NCI-H1105 treated with DMSO at 0.1 percent for 48 hours (cell line): ENCODE measurements at places on chromosomes 13 and 19.
A peak's percentile ranks its signal among the peaks of the same experiment; 100 is the strongest.

DNA sequence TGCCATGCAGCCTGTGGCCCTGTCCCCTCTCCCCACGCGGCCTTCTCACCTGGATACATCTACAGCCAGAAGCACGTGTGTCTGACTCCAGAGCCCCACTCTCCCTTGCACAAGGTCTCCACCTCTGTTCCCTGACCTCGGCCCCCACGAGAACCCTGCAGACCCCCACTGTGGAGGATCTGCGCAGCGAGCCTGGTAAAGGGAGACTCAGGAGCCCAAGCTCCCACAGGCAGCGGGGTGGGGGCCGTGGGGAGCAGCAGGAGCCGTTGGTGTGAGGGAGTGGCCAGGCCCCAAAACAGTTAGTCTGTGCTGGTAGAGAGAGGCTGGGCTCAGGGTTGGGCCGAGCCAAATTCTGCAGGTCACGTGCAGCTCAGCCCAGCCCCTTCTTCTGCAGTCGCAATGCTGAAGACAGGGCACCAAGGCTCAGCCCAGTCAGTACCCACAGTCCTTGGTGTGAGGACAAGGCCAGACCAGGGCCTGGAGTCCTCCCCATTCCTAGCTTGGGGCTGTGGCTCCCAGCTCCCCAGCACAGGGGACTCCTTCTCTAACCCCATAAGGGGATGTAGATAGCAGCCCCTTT, 28.7 kb upstream of the SLC7A10 start:
- no peak for DNase-seq

DNA sequence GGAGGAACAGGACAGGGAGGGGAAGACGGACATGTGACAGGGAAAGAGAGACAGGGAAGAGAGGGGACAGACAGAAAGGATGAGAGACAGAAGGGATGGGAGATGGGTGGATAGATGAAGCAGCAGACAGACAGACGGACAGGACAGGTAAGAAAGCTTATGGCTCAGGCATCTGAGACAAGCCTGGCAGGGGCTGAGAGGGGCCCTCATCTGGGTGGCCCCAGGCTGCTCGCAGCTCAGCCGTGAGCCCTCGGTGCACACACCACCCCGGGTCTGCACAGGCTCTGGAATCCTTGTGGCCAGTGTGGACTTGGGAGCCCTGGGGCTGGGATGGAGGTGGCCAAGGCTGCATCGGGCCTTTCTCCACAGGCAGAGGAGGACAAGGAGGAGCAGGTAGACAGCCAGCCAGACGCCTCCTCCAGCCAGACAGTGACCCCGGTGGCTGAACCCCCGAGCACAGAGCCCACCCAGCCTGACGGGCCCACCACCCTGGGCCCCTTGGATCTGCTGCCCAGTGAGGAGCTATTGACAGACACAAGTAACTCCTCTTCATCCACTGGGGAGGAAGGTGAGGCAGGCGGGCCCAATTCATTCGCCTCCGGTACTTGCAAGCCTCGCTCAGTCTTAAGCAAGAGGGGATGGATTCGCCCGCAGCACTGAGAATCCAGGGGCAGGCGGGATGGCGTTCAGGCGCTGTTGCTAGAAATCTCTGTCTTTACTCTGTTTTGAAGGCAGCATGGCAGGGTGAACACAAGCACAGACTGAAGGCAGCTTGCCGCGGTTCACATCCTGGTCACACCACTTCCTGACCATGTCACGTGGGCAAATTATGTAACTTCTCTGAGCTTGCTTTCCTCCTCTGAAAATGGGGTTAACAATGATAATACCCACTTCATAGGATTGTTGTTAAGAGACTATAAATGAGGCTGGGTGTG, 14.0 kb downstream of the GRAMD1A start:
- DNase-seq: no peak

DNA sequence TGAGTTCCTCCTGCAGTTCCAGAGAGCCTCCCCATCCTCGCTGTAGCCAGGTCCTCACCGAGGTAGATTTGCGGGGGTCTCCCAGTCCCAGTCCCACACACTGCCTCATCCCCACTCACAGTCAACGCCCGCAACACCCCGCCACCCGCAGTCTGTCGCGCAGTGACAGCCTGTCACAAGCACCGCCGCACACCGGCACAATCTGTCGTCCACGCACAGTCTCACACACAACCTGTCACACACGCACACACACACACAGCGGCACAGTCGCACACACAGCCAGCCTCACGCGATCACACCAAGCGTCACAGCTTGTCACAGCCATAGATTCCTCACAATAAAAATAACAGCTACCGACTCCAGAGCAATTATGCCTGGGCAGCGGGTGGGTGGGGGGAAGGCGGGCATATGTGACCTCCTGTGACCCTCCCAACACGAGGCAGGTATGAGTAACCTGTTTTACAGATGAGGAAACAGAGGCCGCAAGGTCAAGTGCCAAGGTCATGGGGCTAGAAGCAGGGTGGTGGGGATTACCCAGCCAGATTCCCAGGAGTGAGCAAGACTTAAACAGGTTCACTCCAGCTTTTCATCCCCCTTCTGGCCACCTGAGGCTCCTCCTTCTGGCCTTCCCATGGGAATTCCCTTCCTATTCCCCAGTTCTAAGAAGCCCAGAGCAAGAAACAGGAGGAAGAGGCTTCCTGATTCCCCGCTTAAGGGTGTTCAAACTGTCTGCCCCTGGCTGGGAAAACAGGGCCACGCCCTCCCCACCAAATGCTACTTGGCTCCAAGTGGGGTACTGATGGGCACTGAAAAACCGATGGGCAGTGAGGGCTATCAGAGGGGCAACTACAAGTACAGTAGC, 13.9 kb downstream of the NFIX start:
- DNase-seq: no peak

DNA sequence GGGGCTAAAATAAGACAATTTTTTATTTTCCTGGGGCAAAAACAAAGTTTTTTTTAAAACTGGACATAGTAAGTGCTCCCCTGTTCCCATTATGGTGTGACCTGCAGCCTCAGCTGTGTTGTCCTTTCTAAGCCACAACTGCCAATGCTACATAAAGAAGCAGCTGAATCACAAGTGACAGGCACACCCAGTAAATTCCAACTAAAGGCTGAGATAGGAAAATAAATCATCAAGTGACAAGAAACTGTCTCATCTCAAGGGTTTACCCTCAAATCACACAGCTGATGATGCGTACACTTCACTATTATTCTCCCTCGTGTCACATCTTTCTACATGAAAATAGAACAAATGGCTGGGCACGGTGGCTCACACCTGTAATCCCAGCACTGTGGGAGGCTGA, 28.7 kb downstream of the STK24 start:
- no peak for DNase-seq

DNA sequence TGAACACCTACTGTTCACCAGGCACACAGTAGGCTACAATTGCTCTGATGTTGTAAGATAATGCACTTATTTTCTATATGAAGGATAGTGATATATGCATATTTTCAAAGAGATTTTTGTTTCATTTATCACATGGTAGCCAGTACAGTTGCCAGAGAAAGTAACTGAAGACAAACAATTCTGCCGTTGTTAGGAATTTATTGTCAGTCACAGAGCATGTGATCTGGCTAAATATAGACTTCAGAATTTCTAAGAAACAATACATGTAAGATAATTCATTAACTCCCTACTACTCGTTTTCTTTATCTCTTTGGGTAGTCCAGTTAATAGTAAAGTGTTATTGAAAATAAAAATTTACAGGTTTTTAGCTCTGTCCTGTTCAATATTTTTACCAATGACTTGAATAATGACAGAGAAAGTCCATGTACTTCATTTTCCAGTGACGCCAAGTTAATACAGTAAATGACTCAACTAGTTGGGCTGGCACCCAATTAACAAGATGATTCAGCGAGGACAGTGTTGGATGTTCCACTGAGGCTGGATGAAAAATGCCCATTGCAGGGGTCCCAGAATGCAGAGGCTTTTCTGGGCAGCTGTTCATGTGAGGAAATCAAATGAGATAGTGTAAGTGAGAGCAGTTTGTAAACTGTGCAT, 35.6 kb downstream of the GJA3 start:
- DNase-seq: no peak

- no peak for DNase-seq
Measured at GRCh38 chr13:107817647-107818287, 397.6 kb downstream of the LIG4 start.

- no peak for DNase-seq
Measured at GRCh38 chr19:7600721-7601120, 5.1 kb downstream of the CAMSAP3 start.

GRCh38 chr19:48798937-48799336, 11.9 kb downstream of the BCAT2 start:
- no peak for DNase-seq

GRCh38 chr13:23876265-23876664, 12.9 kb downstream of the MIPEP start:
- no peak for DNase-seq

- peak; percentile 84 for DNase-seq
Measured at GRCh38 chr19:14433554-14434501, 722 bp downstream of the PKN1 start.

DNA sequence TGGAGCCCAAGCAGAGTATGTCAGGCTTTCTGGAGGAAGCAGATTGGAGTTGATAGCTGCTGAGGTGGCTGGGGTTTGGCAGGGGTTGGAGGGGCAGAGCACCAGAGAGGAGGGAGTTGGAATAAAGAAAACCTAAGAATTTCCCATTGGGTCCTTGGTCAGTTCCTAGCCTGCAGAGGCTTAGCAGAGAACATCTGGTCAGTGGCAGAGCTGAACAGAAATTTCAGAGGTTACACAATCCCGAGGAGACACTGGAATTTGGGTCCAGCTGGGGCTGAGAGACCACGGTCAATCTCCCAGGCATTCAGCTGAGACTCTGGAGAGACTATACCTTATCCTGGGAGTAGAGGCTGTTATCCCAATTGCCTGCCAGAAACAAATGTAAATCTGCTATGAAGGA, 84.4 kb downstream of the DPY19L3 start:
- DNase-seq: no peak

- no peak for DNase-seq
Measured at GRCh38 chr13:30303269-30303668, 4.1 kb downstream of the KATNAL1 start.

- peak; percentile 82 for DNase-seq
Measured at GRCh38 chr19:5086725-5087439, 118.0 kb downstream of the KDM4B start.

GRCh38 chr13:30648522-30649012, 30.8 kb downstream of the USPL1 start:
- DNase-seq: no peak

DNA sequence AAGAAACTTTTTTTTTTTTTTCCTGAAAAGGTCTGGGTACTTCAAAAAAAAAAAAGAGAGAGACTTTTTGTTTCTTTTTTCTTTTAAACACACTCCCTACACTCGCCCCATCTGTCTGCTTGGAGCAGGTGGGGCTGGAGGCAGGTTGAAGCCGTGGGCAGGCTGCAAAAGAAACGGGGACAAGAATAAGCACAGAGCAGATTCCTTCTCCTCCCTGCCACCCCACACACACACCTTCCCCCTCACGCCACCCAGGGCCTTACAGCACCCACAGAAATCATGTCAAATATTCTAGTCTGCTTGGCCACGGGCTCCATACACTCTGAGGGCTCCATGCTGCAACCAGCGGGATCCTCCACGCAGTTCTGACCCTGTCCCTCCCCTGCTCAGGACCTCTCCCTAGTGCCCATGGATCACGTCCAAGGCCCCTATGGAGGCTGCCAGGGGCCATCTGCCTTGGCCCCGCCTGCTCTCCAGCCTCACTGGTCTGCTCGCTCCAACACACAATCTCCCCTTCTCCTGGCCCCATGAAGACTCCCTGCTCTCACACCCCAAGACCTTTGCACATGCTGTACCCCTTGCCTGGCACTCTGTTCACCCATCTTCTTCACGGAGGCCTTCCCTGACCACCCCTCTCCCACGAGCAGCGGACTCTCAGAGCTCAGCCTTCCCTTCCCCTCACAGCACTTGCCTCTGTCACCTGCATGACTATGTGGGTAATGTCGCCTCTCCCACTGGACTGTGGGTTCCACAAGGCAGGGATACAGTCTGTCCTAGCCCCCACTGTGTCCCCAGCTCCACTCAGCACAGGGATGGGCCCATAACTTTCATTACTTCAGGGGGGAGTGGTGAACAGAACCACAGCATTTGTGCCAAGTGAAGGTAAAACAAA, 11.4 kb downstream of the AKT2 start:
- no peak for DNase-seq

DNA sequence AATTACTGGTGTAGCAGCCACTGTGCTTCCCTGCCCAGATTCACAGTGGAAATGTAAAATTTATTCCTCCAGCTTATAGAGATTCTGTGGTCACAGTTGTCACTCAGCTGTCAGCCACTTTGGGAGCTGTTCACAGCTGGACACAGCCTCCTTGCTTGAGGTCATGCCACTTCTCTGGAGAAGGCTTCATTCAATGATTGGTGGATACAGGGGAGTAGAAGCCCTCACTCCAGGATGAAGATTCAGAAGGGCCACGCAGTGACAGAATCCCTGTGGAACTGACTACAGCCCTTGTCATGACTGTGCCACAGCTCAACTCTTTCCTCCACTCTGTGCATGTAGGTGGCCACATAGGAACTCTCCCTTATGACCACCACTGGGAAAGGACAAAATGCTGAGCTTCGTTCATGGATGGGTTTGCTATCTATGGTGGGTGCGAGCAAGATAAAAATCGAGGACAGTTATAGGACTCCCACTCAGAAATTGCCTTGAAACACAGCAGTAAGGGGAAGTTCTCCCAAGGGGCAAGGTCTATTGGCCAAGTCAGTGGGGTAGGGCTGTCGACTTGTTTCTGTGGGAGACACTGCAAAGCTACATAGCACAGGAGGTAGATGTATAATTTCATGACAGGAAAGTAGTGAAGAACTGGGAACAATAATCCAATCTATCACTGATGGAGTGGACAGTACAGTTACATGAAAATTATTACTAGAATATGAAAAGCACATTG, 98.7 kb downstream of the CCNA1 start:
- DNase-seq: no peak

GRCh38 chr19:11257846-11258380, 4.4 kb downstream of the DOCK6 start:
- DNase-seq: no peak

DNA sequence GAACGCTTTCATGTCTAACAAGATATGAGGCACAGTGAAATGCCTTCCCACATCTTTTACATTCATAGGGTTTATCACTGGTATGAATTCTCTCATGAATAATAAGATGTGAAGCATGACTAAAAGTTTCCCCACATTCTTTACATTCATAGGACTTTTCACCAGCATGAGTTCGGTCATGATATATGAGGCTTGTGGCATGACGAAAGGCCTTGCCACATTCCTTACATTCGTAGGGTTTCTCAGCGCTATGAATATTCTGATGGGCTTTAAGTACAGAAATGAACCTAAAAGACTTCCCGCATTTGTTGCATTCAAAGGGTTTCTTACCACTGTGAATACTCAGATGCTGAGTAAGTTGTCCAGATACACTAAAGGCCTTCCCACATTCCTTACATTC, 21.3 kb downstream of the ZNF607 start:
- no peak for DNase-seq

- DNase-seq: no peak
Measured at GRCh38 chr19:2777952-2778683, 5.0 kb downstream of the SGTA start.
